ENCODE measurements at places on chromosomes 13 and 19. TPM values are rescaled to one million over a fixed set of nuclear protein-coding genes. Genes with fewer than 3 reads are reported as not detected.

NEK3 gene
- total RNA-seq = 4.3 TPM

SIGLEC8 gene
- 0.16 TPM for total RNA-seq

TRPC4 gene
- total RNA-seq = 0.19 TPM

CBY2 gene
- not detected for total RNA-seq

CD33 gene
- total RNA-seq = 3.0 TPM

ZNF471 gene
- total RNA-seq = 6.9 TPM

EID2B gene
- total RNA-seq = 2.1 TPM

CCDC70 gene
- not detected for total RNA-seq

CEACAM20 gene
- total RNA-seq = not detected

PCDH17 gene
- 3.1 TPM for total RNA-seq

FUT3 gene
- total RNA-seq = not detected

TMEM145 gene
- total RNA-seq = 0.36 TPM

NLRP9 gene
- total RNA-seq = not detected

SAE1 gene
- 42.5 TPM for total RNA-seq

LRRC63 gene
- not detected for total RNA-seq

MPHOSPH8 gene
- total RNA-seq = 29.4 TPM

RPL13A gene
- total RNA-seq = 1,308 TPM

FBL gene
- 63.1 TPM for total RNA-seq

SMIM44 gene
- not detected for total RNA-seq

COG3 gene
- 15.7 TPM for total RNA-seq

CLEC17A gene
- not detected for total RNA-seq

C2CD4C gene
- 0.63 TPM for total RNA-seq

C19orf38 gene
- total RNA-seq = 0.47 TPM
